ENCODE measurements at places on chromosomes 3 and 15.
A peak's percentile ranks its signal among the peaks of the same experiment; 100 is the strongest.

GRCh38 chr3:186493525-186494255 lies 50.5 kb downstream of the CRYGS start:
- DNase-seq = no peak

GRCh38 chr3:4821338-4821737 lies 157.9 kb upstream of the BHLHE40 start:
- DNase-seq = no peak

- no peak for DNase-seq
These were observed 297.0 kb upstream of the EPHA3 start for GRCh38 chr3:88810455-88810854.

GRCh38 chr3:52792413-52792812 lies 2.2 kb upstream of the ITIH3 start:
- no peak for DNase-seq

- DNase-seq = peak; percentile 82
These were observed 257.2 kb upstream of the NECTIN3 start for GRCh38 chr3:110814170-110815007.

DNA sequence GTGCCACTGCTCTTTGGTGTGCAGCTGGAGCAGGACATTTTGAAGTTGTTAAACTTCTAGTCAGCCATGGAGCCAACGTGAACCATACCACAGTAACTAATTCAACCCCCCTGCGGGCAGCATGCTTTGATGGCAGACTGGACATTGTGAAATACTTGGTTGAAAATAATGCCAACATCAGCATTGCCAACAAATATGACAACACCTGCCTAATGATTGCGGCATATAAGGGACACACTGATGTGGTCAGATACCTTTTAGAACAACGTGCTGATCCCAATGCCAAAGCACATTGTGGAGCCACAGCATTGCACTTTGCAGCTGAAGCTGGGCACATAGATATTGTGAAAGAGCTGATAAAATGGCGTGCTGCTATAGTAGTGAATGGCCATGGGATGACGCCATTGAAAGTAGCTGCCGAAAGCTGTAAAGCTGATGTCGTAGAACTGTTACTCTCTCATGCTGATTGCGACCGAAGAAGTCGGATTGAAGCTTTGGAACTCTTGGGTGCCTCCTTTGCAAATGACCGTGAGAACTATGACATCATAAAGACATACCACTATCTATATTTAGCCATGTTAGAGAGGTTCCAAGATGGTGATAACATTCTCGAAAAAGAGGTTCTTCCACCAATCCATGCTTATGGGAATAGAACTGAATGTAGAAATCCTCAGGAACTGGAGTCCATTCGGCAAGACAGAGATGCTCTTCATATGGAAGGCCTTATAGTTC lies 12.2 kb downstream of the FEM1B start:
- DNase-seq = no peak

GRCh38 chr15:64897345-64897985 lies 14.2 kb upstream of the ANKDD1A start:
- DNase-seq = peak; percentile 74

GRCh38 chr3:126557415-126557745 lies 1.4 kb downstream of the C3orf22 start:
- no peak for DNase-seq
